ENCODE measurements at places on chromosomes 1 and 21.

DNA sequence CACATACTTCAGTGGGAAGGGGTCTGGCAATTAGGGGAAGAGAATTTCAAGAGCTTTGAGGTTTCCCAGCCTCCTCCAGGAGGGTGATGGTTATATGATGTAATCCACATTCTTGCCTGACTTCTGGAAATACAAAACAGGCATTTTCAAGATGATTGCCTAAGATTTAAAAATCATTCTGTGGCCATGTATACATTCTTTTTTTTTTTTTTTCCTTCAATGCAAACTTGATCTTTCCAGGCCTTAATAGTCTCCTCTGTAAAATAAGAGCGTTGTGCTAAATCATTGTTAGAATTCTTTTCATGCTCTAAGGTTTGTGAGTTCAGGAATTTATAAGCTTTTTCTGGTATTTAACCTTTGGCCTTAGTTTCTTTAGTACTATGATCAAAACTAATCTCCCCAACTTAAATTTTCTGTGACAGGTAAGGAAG, 192.3 kb upstream of the HMCN1 start:
- DNase-seq: peak; percentile 82

DNA sequence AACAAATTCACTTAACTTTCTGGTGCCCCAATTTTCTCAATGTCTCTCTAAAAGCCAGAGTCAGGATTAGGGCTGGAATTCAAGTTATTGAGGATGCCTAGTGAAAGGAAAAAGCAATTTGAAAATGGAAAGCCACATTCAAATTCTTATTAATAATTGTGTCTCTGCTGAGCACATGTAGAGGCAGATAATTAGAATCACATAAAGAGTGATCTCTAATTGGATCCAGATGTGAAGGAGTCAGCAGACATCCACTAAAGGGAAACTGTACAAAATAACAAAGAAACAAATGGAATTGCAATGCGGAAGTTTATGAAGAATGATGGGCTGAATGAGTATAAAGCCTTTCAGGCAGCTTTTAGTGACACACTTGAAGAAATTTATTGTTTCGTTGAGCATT, 482.6 kb downstream of the TTLL7 start:
- DNase-seq: no peak

DNA sequence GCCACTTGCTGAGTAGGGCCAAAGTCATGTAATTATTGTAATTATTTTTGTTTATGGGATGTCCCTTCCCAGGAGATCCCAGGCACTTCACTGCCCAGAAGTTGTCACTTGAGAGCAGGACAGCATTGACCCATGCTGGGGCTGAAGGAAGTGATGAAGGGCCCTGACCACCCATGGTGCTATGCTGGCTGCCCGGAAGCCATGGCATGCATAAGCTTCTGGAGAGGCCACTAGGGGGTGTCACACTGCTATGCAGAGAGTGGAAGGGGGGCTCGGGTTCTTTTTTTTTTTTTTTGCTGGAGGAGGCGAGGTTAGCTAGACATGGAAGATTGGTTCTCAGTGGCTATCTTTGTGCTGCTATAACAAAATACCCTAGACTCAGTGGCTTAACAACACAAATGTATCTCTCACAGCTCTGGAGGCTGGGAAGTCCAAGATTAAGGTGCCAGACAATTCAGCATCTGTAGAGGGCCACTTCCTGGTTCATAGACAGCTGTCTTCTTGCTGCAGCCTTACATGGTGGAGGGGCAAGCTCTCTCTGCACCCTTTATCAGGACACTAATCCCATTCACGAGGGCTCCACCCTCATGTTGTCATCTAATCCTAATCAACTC, 84.9 kb downstream of the CNIH3 start:
- no peak for DNase-seq

DNA sequence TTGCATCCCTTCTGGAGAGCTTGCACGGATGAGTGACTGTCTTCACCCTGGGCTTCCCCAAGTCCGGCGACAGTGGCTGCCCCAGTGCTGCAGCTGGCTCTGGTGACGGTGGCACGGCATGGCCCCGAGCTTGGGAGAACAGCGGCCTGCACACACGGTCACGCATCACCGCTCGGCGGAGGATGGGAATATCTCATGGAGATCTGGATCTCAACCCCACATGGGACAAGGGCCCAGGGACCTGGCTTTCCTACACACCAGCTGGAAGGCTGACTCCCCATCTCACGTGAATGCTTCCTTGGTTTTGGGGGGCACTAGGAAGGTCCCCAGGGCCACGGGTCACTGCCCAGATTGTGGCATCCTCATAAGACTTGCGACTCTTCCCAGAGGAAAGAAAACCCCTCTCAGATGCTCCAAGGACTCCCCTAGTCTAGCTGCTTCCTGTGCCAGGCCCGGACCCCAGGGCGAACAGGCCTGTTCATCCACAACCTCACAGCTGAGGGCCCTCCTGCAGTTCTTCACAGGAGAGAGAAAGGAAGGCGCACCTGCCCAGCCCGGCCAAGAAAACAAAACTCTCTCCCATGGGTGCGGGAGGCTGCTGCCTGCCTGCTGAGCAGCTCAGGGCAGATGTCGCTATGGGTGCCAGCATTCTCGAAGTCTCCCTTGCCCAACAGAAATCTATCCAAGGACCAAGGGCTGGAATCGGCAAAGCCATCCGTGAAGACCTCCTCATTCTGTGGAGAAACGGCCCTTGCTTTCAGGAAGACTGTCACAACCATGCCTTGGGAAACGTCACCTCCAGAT, 9.9 kb downstream of the CFAP410 start:
- no peak for DNase-seq
